ENCODE measurements at places on chromosomes 6 and 20.

- no peak for DNase-seq
These were observed 7.5 kb downstream of the BEND6 start for GRCh38 chr6:56962441-56962840.

GRCh38 chr6:102204351-102204750 is 810.8 kb downstream of the GRIK2 start:
- no peak for DNase-seq

GRCh38 chr6:445571-446417 is 54.2 kb downstream of the IRF4 start:
- DNase-seq: no peak

DNA sequence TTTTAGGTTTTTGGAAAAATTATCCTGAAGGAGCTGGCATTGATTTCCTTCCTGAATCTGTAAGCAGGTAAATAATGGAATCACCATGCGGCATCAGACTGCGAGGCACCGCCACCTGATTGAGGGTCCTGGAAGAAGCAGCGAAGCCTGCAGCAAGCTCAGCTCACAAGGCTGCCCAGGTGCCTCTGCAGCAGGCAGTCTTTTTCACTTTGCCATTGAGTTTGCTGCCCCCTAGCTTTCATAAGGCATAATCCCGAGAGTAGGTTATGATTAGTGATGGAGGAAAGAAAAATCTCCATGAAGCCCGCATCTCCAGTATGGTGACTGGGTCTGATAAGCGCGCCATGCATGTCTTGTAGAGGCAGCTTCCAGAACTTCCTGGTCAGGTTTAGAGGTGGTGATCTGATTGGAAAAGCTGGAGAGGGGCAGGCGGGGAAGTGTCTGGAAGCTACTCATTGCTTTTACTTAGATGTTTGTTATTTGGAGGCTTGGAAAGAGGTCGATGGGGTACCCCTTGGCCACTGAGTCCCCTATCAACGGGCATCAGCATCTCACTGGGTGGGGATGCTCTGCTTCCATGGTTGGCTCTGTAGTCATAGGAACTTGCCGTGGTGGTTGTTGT is 26.7 kb downstream of the IYD start:
- peak; percentile 22 for DNase-seq

DNA sequence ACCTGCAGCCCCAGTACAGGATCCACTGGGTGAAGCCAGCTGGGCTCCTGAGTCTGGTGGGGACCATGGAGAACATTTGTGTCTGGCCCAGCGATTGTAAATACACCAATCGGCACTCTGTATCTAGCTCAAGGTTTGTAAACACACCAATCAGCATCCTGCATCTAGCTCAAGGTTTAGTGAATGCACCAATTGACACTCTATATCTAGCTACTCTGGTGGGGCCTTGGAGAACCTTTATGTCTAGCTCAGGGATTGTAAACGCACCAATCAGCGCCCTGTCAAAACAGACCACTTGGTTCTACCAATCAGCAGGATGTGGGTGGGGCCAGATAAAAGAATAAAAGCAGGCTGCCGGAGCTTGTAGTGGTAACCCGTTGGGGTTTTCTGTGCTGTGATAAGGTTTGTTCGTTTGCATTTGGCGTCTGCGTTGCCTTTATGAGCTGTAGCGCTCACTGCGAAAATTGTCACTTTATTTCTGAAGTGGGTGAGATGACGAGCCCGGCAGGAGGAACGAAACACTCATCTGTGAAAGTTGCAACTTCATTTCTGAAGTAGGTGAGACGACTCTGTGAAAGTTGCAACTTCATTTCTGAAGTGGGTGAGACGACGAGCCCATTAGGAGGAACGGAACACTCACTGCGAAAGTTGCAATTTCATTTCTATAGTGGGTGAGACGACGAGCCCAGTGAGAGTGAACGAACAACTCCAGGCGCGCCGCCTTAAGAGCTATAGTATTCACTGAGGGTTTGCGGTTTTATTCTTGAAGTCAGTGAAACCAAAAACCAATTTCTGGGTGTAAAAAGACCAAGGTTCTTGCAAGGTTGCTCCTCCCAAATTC is 31.1 kb downstream of the SERPINB6 start:
- DNase-seq: peak; percentile 73

- DNase-seq: peak; percentile 30
These were observed 525 bp upstream of the MAK start for GRCh38 chr6:10838794-10839333.

- DNase-seq: no peak
These were observed 79.1 kb downstream of the SMPDL3A start for GRCh38 chr6:122868137-122868536.

- no peak for DNase-seq
These were observed 114.5 kb upstream of the EDN1 start for GRCh38 chr6:12175626-12176025.

DNA sequence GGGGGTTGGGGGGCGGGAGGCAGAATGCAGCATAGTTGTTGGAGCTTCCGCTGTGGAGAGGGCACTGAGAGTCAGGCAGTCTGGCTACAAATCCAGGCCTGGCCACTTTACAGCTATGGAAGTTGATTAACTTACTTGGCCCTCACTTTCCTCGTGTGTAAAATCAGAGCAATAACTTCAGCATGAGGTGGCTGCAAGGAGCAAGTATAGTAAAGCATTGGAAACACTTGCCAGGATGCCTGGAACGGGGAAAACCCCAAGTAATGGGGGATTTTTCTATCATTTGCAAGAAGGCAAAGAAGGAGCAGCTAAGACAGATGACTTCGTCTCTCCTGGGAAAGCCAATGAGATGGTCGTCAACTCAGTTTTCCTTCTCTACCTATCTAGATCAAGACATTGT is 35.8 kb downstream of the AGPAT4 start:
- no peak for DNase-seq

- peak; percentile 14 for DNase-seq
These were observed 36.3 kb upstream of the DACT2 start for GRCh38 chr6:168355716-168356522.

GRCh38 chr20:35297740-35298139 is 5.5 kb upstream of the FAM83C start:
- DNase-seq: no peak

GRCh38 chr6:24882295-24882694 is 53.5 kb downstream of the RIPOR2 start:
- DNase-seq: no peak

DNA sequence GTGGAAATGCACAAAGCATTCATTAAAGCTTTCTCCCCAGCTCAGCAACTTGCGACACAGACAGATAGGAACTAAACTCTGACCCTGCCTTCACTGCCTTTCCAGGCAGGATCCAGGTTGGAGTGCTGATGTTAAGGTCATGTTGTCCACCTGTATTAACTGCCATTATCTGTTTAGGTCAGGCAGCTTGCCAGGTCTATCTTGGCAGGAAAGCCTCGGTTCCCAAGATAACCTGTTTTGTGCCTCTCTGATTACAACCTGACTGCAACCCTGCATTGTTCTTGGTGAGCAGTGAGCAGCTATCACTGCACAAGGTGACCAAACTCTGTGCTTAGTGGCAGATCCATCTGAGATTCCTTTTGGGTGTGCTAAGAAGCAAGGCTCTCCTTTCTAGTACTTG is 23.2 kb upstream of the ELOVL2 start:
- no peak for DNase-seq

- DNase-seq: no peak
These were observed 316.5 kb downstream of the CDH26 start for GRCh38 chr20:60274717-60275116.

DNA sequence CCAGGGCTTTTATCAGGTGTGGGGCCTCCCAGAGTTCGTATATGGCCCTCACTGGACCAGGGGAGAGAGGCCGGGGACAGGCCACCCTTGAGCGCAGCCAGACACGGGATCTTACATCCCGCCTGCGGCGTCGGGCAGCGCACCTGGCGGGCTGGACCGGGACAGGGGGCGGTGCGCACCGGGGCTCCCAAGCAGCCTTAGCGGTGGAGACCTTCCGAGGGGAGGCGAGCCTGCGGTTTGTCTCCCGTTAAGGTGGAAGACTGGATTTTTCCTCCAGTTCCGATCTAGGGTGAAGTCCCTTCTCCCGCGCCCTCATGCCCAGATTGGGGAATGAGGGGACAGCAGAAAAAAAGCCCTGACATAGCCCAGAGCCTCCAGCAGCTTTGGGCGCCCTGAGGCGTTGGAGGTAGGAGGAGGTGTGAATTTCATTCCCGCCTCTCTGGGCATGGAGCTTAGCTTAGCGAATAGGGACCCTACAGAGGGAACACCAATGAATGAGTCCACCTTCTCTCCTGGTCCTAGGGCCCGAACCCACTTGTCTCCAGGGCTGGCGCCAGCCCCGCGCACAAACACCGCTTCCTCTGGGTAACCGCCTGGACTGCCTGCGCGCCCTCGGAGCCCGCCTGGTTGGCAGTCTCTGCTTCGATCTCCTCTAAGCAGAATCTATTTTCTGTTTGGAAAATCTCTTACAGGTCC is 6.7 kb upstream of the LAMP5 start:
- DNase-seq: no peak

- peak; percentile 64 for DNase-seq
These were observed 88.6 kb upstream of the TGM3 start for GRCh38 chr20:2206957-2207769.

- DNase-seq: no peak
These were observed 37.2 kb upstream of the TFB1M start for GRCh38 chr6:155351273-155352129.

GRCh38 chr20:38190936-38191371 is 25.9 kb upstream of the TGM2 start:
- no peak for DNase-seq

DNA sequence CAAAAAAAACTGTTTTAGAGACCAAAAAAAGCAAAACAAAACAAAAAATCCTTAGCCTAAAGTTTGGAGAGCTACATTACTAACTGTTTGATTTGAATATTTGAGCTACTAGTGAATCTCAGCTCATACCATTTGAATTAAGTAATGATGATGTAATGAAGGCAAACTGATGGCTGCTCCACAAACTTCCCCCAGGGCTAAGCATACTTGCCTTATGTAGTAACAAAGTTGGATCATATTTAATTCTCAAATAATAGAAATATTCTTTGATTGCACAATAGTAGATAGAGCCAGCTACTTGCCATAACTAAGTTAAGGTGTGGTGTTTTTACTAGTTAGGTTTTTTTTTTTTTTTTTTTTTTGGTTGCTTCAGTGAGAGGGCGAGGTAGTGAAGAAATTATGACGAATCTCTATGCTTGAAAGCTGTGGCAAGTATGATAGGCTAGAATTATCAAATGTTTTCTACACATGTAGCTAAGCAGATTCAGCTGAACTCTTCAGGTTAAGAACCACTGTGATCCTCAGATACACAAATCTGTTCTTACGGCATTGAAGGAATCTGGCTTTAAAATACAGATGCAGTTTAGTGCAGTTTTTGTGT is 2.9 kb downstream of the RAB32 start:
- no peak for DNase-seq

DNA sequence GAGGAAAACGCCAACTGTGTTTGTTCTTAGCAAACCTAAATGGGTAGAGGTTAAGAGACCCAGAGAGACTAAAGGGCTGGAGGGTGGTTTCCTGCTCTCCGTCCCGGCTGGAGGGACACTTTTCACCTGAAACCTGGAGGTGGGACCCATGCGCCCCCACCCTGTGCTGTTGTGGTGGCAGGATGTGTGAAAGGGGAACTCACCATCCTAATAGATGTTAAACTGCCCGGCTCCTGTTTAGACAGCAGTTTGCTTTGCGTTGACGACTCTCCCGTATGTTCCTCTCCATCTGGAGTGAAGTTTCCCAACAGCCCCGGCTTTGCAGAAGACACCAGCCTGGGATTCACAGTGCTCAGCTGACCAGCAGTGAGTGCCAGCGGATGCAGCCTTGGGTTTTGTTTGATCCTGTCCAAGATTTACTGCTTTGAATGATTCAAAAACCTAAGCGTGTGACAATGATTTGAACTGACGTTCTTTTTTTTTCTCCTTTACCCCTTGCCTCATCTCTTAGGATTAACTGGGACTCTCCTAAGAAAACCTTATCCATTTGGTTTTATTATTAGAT is 66.0 kb downstream of the CDH4 start:
- DNase-seq: no peak

DNA sequence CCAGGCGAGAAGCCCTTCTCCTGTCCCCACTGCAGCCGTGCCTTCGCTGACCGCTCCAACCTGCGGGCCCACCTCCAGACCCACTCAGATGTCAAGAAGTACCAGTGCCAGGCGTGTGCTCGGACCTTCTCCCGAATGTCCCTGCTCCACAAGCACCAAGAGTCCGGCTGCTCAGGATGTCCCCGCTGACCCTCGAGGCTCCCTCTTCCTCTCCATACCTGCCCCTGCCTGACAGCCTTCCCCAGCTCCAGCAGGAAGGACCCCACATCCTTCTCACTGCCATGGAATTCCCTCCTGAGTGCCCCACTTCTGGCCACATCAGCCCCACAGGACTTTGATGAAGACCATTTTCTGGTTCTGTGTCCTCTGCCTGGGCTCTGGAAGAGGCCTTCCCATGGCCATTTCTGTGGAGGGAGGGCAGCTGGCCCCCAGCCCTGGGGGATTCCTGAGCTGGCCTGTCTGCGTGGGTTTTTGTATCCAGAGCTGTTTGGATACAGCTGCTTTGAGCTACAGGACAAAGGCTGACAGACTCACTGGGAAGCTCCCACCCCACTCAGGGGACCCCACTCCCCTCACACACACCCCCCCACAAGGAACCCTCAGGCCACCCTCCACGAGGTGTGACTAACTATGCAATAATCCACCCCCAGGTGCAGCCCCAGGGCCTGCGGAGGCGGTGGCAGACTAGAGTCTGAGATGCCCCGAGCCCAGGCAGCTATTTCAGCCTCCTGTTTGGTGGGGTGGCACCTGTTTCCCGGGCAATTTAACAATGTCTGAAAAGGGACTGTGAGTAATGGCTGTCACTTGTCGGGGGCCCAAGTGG is 5.3 kb downstream of the SNAI1 start:
- no peak for DNase-seq

DNA sequence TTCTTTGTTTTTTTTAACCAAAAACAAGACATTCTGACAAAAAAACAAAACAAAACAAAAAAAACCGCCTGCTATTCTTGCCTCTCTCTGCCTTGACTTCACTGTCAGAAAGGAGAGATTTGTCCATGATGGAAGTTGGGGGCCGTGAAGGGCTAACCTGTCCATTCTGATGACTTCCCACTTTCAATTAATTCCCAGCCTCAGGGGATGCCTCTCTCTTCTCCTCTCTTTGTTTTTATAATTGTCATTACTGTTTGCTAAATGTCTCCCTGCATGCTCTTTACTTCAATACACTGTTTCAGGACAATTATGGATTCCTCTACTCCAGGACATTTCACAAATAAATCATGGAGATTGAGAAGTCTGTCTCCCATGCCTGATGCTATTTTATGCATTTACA is 130.5 kb upstream of the CNR1 start:
- DNase-seq: no peak

DNA sequence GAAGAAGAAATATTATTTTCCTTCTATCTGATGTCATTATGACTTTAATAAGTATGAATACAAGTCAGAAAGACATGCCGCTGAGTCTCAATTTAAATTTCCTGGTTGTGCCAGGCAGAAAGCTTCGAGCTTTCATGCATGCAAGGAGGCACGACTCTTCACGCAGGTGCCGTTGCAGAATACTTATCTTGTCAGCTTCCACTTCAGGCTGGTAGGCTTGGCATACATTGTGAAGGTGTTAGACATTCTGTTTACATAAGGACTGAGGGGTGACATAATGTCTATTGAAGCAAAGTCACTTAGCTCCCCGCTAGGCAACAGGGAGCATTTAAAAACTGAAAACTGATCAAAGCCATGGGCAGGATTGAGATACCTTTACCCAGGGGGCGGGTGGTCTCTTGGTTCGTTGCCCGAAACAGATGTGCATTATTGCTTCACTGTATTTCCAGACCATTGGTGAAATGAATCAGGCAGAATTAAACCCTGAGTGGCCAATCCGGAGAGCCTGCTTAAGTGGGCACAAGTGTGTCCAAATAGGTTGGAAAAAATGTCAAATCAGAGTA is 16.4 kb downstream of the BMP6 start:
- DNase-seq: no peak

- no peak for DNase-seq
These were observed 20.8 kb upstream of the NRSN1 start for GRCh38 chr6:24105191-24105590.

Data from stimulated activated CD4-positive, alpha-beta T cell treated with anti-CD3 and anti-CD28 coated beads, Interleukin-4, amount 100 ng/mL, for 48 hours (primary cell).